Ovary (tissue), 10 donors: ENCODE measurements at places on chromosomes 2 and 18. TPM values are rescaled to one million over a fixed set of nuclear protein-coding genes. Genes with fewer than 3 reads are reported as not detected.

Gene TNS1
- 143 TPM for total RNA-seq

- no peak for DNase-seq
These were observed 34.8 kb upstream of the SKA1 start for GRCh38 chr18:50340078-50340477.

- no peak for DNase-seq
These were observed 253.9 kb upstream of the SIX2 start for GRCh38 chr2:45263147-45263546.

DNA sequence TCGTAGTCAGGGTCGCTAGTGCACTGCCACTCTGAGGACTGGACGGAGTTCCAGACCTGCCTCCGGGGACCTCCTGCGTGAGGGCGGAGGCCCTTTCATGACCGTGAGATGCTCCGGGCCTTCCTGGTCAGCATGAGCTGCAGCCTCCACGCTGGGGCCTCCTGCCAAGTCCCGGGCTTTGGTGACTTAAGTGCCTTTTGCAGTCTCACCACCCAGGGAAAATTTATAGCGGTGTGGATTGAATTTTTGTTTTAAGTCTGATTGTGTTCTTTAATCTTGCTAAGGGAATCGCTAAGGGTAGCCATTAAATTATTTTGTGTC, 33.6 kb downstream of the CHRNA1 start:
- no peak for DNase-seq

DNA sequence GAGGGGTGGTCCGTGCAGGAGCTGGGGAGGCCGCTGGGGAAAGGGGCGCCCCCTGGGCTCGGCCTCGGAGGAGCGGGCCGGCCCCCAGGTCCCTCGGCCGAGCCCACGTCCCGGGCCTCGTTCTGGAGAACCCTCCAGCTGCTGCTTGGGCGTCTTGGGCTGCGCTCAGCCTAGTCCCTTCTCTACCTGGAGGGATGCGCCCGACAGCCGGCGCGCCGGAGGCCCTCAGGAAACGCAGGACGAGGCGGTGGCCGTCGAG, 293 bp upstream of the D2HGDH start:
- no peak for DNase-seq

DNA sequence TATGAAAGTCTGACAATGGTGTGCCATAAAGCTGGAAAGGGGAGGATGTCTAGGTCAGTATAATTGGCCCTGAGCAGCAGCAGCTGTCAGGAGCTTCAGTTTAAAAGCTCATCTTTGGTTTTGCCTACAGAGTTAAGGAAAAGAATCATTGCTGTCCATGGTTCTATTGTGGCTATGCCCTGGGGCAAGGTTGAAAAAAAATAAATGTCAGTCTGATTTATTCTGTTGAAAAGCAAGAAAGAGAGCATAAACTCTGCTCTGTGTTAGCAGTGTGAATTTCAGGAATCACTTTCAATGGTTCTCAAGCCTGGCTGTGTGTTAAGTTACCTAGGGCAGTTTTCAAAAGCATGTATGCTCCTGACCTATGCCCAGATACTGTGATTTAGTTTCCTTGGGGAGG, 446.7 kb downstream of the SETBP1 start:
- no peak for DNase-seq

GRCh38 chr2:219727771-219728429, 100.5 kb downstream of the SLC4A3 start:
- no peak for DNase-seq

Gene NYAP2
- not detected for total RNA-seq

Gene C1QL2
- total RNA-seq, result not detected

DNA sequence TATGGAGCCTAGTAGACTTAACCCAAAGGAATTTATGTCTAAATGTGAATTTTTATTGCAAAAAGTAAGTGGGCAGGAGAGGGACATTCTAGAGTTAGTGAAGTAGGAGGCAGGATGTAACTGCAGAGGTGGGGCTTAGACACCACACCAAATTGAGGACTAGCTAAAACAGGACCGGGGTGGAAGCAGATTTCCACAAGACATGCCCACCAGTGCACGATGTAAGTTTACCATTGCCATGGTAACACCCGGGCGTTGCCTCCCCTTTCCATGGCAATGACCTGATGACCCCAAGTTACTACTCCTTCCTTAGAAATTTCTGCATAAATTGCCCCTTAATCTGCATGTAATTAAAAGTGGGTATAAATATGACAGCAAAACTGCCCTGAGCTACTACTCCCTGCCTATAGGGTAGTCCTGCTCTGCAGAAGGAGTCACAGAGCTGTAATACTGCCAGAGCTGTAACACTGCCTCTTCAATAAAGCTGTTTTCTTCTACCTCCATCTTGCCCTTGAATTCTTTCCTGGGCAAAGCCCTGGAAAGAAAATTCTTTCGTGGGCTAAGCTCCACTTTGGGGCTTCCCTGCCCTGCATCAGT, 509.7 kb downstream of the ERBB4 start:
- no peak for DNase-seq

Gene KCNE4
- total RNA-seq, result 11.1 TPM

- no peak for DNase-seq
These were observed 98.2 kb upstream of the SLC8A1 start for GRCh38 chr2:40550085-40550484.

- DNase-seq, result no peak
These were observed 68.2 kb downstream of the ZNF521 start for GRCh38 chr18:25283781-25284180.

DNA sequence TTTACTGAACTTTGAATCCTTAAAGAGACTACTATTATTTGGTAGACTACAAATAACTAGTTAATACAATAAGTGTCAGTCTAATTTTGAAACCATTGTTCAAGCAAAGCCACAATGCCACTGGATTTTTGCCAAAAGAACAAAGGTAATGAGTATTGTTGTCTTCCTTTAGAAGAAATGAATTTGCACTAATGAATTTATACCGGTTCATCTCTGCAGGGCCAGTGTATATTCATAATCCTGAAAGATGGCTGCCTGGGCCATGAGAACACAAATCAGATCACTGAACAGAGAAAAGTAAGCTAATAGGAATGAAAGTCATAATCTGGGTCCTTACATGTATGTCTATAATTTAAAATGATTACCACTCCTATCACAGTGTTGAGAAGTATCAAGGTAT, 31.2 kb downstream of the GCFC2 start:
- DNase-seq, result no peak

Gene PMS1
- 36.2 TPM for total RNA-seq

Gene TUBA3E
- total RNA-seq, result 0.83 TPM

DNA sequence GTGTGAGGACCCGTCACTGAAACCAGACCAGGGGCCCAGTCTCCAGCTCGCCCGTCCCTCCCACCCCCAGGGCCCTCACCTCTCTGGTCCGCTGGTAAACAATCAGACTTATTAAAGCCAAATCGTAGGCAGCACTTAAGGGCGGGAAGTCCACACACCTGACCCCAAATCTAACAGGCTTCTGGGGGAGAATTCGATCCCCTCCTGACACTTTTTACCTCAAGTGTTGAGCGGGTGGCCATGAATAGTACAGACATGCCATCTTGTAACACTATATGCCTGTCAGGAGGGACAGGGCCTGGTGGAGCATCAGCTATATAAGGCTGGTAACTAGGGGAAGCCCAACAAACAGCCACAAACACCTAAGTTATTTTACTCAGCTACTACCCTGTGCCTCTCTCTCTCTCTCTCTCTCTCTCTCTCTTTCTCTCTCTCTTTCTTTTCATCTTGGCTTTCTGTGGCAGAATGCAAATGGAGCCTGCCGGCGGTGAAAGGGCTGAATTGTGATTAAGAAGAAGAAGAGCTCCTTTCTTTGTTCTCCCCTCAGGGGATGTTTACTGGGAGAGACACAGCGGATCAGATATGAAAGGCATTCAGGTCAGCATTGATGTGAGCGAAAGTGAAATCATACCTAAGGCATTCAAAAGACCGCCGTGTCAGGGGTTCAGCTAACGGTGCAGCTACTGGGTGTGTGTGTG, 9.5 kb downstream of the ZEB2 start:
- DNase-seq, result no peak

- DNase-seq, result no peak
These were observed 258.7 kb downstream of the CDCA7 start for GRCh38 chr2:173613386-173613785.

DNA sequence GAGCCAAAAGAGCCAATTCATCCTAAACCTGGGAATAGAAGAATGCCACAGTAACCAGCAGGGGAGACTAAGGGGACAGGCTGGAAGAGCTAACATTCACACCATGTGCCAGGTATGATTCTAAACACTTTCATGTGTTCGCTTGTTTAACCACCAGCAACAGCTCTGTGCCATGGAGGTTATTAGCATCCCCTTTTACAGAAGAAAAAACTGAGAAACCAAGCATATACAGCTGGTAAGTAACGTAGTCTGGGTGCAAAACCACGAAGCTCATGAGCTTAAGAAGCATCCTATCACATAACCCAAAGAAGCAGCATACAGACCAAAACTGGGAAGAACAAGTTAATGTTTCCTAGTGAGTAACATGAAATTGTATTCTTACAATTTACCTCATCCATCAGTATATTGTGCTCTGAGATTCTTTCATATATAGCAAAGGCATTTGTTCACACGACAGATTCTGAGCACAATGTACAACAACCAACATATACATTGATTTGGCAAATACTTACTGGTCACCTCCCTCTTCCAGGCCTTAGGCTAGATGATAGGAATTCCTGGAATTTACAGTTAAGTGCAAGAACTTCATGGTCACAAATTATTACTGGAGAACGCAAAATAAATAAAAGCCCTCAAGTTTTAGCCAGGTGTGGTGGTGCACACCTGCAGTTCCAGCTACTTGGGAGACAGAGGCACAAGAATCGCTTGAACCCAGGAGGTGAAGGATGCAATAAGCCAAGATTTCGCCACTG, 36.5 kb upstream of the HNRNPA3 start:
- DNase-seq, result no peak
